Urothelium cell line (cell line): ENCODE measurements at places on chromosomes 5 and 9.

GRCh38 chr5:123868881-123869280 is 356.9 kb downstream of the CSNK1G3 start:
- DNase-seq: no peak

- no peak for DNase-seq
Observed at GRCh38 chr9:81499021-81499454, 190.3 kb downstream of the TLE1 start.

- DNase-seq: no peak
Observed at GRCh38 chr5:73641811-73642210, 15.8 kb downstream of the ARHGEF28 start.

DNA sequence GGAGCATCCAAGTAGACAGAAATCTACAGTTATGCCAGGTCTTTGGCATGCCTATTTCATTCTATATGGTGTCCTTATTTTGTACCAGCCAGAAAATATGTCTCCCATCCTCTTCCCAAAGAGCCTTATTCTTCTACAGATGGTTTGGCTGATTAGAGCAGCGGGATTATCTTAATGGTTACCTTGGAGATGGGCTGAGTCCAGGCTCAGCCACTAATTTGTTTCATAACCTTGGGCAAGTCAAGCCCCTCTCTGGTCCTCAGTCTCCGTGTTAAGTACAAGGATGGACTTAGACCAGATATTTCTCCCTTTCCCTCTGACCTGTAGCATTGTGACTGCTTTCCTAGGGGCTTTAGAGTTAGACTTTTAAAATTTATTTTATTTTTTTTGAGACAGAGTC is 11.1 kb upstream of the GLE1 start:
- no peak for DNase-seq

DNA sequence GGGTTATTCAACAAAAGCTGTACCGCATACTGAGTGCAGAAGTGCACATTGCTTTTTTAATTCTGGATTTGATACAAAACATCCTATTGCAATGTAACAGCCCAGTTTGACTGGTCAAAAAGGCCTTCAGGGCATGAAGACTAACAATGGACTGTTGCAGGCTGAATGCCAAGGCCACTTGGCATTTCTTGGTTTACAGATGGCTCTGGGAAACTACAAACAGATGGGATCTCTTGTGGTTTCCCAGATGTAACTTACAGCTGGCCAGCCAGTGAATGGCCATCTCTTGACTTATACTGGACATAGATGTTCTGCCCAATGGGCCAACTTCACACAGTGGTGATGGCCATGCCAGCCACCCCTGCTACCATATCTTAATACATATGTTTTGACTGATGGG is 36.8 kb downstream of the UGT3A2 start:
- no peak for DNase-seq

- DNase-seq: no peak
Observed at GRCh38 chr5:151384106-151384505, 36.7 kb upstream of the SLC36A2 start.

DNA sequence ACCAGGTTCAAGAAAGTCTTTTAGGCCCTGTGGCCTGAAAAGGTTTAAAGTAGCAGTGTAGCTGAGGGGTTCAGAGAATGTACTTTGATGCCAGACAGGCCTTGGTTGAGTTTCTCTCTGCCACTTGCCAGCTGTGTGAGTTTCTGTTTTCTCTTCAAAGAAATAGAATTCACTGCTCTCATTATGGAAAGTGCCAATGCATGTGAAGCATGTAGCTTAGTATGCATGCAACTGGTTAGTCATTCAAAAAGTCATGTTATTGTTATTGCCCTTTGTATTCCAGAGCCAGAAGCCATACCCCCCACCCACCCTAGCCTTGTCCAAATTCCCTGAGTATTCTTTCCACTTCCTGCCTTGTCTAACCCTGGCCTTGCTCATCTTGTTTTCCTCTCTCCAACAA is 101.7 kb downstream of the ADRB2 start:
- DNase-seq: no peak

DNA sequence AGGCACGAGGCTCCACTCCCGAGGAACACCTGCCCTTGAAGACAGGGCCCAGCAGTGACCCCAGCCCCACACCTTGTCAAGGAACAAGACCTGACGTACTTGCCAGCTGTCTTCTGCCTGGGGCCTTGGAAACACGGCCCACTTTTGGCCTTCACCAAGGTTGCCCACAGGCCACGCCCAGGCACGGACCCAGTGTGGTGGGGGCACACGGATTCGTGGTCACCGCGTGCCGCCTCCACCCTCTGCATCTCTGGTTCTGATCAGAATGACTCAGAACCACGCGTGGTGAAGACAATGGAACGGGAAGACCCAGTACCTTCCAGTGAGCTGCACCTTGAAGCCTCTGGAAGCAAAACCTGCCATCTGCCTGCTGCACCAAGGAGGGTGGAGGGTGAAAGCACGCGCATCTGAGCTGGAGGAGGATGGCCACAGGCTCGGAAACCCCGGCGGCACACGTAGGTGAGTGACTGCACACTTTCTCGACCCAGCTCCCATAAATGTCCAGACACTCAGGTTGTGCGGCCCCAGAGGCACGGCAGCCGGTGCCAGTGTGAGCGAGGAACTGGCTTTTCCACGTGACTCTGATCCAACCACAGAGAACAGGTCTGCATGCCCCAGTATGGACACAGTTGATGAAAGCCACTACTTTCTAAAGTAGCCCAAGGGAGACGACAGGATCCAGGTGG is 36.5 kb downstream of the LPCAT1 start:
- no peak for DNase-seq

- DNase-seq: no peak
Observed at GRCh38 chr9:21852754-21853153, 50.3 kb downstream of the MTAP start.

DNA sequence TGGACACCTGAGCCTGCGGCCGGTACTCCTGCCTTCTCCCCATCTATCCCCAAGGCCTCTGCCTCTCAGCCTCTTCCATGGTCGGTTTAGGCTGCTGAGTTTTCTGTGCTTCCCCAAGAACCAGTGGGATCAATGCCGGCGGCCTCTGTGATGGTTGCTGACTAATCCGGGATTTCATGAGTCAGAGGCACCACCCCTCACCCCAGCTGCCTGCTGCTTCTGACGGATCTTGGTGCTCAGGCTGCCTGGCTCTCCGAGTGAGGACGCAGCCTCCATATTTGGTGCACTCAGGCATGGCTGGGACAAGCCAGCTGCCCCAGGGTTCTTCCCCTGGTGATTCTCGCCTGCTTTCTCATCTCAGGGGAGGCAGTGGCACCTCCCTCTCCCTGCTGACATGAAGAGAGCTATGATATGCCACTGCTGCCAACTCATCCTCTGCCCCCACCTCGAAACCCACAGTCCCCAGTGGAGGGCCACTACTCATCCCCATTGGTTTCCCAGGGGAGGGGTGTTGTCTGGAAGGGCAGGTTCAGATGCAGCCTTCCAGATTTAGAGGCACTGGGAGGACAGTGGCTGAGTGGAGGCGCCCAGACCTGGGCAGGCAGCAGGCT is 3.3 kb upstream of the MAN1B1 start:
- DNase-seq: peak; percentile 84

- DNase-seq: no peak
Observed at GRCh38 chr5:136084698-136085097, 47.9 kb upstream of the SMAD5 start.

DNA sequence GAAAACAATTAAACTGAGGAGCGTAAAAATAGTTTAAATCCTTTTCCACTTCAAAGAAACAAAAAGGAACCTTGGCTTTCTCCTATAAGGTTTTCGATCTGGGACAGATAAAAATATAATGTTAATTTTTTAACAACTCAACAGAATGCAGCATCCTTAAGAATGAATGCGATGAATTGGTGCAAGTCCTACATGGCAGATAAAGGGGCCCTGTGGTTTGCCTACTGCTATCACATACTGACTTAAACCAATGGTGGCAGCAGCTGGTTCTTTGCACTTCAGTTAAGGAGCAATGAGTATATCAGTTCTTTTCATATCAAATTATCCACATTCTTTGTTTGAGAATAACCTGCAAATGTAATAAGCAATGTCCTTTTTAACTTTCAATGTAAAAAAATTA is 12.4 kb upstream of the TYRP1 start:
- DNase-seq: no peak

DNA sequence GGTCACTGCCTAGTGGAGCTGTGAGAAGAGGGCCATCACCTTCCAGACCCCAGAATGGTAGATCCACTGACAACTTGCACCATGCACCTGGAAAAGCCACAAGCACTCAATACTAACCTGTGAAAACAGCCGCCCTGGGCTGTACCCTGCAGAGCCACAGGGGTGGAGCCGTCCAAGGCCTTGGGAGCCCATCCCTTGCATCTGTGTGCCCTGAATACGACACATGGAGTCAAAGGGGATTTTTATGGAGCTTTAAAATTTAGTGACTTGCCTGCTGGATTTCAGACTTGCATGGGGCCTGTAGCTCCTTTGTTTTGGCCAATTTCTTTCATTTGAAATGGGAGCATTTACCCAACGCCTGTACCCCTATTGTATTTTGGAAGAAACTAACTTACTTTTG is 62.4 kb upstream of the HTR4 start:
- no peak for DNase-seq

DNA sequence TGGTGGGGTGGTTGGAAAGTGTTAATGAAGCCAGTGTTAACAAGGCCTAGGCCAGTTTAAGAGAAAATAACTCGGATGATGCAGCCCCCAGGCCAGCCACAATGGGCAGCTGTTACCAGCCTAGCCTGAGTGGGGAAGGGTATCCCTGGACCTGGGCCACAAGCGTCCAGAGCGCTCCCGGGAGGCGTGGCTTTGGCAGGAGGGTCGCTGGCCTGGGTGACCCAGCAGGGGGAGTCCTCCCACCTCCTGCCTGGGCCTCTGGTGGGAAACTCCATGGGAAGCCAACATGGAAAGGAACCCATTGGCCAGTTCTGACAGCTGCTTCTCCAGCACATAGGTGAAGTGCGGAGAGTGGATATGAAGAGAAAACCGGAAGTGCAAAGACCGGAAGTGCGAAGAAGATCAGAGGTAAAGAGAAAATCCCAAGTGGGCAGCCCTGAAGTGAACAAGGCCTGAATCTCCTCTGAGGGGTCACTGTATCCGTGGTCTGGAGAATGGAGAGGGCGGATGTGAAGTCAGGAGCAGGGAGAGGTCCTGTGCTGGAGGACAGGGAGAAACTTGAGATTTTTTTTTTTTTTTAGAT is 79.0 kb downstream of the ADCY2 start:
- no peak for DNase-seq

DNA sequence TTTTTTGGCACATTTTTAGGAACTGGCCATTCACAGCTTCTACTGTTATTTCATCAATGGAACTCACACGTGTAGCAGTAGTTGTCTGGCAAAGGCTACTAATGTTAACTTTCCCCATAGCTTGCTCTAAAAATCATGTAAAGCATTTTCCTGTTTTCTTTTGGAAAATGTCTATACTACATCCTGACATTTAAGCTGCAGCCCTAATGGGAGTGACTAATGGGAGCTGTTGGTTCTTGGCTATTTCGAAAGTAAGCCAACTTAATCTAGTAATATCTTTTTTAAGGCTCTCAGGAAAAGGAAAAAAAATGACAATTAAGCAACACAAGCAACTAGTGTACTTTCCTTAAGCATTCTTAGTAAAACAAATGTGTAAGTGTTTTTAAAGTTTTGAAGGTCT is 169.2 kb downstream of the SLC12A2 start:
- DNase-seq: no peak

GRCh38 chr5:380701-381309 is 59.3 kb downstream of the AHRR start:
- no peak for DNase-seq

DNA sequence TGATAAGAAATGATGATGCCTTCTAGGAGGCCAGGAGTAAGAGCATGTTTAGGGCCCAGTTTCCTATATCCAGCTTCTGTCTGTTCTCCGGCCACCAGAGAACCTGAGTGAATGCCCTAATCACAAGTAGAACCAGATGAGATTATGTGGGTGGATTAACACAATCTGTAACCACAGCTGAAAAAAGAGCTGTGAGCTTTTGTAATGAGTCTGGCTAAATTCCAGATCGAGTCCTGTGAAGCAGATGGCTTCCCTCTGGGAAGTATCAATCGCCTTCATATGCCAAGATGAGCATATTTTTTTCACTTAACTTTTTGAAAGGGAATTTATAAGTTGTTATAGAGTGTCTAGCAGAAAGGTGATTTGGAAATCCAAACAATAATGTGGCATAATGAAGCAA is 99.8 kb downstream of the NNT start:
- no peak for DNase-seq

- no peak for DNase-seq
Observed at GRCh38 chr5:161098516-161098915, 246.5 kb upstream of the ATP10B start.

- DNase-seq: no peak
Observed at GRCh38 chr9:27428551-27428950, 95.5 kb upstream of the IFNK start.

- no peak for DNase-seq
Observed at GRCh38 chr9:112377087-112377486, 2.8 kb upstream of the HSDL2 start.

GRCh38 chr5:66129144-66129543 is 15.0 kb upstream of the SREK1 start:
- no peak for DNase-seq

- DNase-seq: no peak
Observed at GRCh38 chr9:84722388-84722989, 53.0 kb downstream of the NTRK2 start.
